ENCODE measurements at places on chromosomes 16 and 17.

GRCh38 chr16:89442990-89443726, 47.2 kb downstream of the ANKRD11 start:
- peak; percentile 70 for DNase-seq

- DNase-seq = no peak
Observed at GRCh38 chr17:521561-522325, 169.1 kb upstream of the RPH3AL start.

DNA sequence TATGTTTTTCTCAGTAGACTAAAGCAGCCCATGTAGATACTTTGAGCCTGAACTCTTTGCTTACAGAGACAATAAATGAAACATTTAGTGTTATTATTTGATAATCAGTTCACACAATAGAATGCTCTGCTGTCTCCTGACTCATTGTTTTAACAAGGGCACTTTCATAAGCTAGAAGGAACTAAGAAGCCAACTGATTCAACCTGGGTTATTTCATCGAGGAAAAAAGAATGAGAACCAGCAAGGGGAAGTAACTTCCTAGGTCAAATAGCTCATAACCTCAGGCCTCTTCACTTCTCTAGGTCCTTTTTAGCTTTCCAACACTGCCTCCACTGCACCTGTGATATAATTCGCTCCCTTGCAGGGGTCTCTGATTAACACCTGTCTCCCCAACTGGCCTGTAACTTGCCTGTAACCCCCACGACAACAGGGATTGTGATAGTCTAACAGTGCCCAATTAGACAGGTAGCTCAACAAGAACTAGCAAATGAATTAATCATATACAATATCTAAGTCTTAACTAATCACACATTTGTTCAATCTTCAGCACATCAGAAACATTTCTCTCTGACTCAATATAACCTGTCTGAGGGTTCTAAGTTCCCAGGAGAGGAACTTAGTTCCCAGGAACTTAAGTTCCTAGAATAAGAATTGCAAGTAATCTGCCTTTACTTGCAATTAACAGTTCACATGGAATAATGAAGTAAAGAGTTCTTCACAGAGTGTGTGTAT, 34.8 kb downstream of the RFFL start:
- DNase-seq = no peak

DNA sequence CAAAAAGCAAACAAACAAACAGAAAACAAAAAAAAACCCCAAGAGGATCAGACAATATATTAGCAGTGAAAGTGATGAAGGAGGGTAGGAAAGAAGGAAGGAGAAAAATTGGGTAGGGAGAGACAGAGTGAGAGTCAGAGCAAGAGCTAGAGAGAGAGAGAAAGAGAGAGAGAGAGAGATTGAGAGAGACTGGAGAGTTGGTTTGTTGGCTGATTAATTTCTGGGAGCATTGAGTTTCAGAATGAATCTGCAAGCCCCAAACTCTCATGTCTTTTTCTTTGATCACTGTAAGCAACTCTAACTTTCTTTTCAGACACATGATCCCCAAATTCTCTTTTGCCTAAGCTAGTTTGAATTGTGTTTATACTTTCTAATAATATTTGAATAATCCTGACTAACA, 388.1 kb downstream of the SHISA9 start:
- DNase-seq = no peak

DNA sequence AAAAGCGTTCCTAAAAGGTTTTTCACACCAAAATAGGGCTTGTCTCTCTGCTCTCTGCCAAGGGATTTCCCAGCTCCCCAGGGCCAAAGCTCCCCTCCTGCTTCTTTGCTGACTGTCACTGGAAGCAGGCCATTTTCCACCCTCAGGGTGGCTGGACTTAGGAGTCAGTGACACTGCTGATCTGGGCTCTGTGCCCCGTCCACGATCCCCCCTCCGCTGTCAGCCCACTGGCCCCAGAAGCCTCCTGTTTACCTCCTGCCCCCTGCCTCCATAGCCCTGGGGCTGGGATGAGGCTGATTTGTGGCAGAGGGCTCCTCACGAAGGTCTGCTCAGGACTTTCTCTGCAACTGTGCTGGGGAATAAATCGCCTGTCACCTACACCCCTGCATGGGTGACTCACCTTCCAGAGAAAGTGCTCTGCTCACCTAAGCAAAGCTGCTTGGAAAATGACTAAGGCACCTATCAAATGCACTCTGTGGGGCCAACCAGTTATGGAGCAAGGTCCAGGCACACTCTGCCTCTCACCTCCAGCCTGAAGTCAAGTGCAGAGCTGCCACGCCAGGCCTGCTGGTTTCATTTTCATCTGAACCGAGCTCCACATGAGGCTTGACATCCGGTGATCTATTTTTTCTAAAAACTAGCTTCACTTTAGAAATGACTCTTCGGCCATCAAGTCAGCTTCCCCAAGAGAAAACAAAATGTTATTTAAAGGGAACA, 4.9 kb downstream of the MAP3K14 start:
- DNase-seq = no peak

GRCh38 chr16:25563700-25564099, 128.1 kb upstream of the HS3ST4 start:
- DNase-seq = no peak

GRCh38 chr17:72667096-72668063, 425.1 kb downstream of the SLC39A11 start:
- DNase-seq = no peak

GRCh38 chr17:30345527-30346075, 11.7 kb upstream of the TMIGD1 start:
- no peak for DNase-seq

- DNase-seq = peak; percentile 92
Observed at GRCh38 chr17:81553616-81554181, 1.5 kb upstream of the FAAP100 start.

DNA sequence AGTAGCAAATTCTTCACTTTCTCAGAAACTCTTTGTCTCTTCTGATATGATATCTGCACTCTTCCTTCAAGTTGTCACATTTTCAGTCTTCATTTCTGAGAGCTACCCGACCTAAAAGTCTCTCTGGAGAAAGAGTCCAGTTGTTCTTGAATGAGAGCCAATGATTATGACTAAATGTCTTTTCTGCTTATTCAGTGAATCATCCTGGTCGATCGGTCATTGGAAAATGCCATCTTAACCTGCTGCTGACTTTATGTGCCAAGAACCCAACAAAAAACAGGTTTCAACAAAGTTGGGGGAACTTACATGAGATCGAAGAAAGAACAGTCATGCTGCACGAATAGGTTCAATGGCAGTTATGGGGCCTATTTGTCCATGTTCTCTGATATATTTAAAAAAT, 15.9 kb downstream of the SOX9 start:
- DNase-seq = peak; percentile 49

- no peak for DNase-seq
Observed at GRCh38 chr16:84569382-84569987, 48.4 kb downstream of the COTL1 start.

Measured in fibroblast of skin of scalp (primary cell).